ENCODE measurements at places on chromosomes 2 and 18. TPM values are rescaled to one million over a fixed set of nuclear protein-coding genes. Genes with fewer than 3 reads are reported as not detected.

Gene RAMP1
- 60.6 TPM for total RNA-seq

Gene SERPINB3
- total RNA-seq, result not detected

Gene SATB2
- 8.5 TPM for total RNA-seq

Gene TMEM182
- total RNA-seq, result 1.8 TPM

Gene KCNG3
- total RNA-seq, result 6.6 TPM

Gene MBD2
- 32.1 TPM for total RNA-seq

Gene IRS1
- 11.7 TPM for total RNA-seq

Gene ABHD3
- 14.1 TPM for total RNA-seq

Gene MSTN
- total RNA-seq, result 0.63 TPM

Gene FAM237A
- total RNA-seq, result not detected

Gene ALPI
- total RNA-seq, result not detected

Gene INPP5D
- total RNA-seq, result 22.8 TPM

Gene ERICH2
- not detected for total RNA-seq

Gene KLF11
- total RNA-seq, result 23.0 TPM

Gene SLC16A14
- total RNA-seq, result 11.4 TPM

Gene SCYGR4
- not detected for total RNA-seq

Gene CYRIA
- 3.3 TPM for total RNA-seq

Gene GAL3ST2
- 0.21 TPM for total RNA-seq

Data from tibial nerve (tissue), 4 donors.